ENCODE measurements at places on chromosomes 4 and X. TPM values are rescaled to one million over a fixed set of nuclear protein-coding genes. Genes with fewer than 3 reads are reported as not detected.

RTL3 gene
- 0.10 TPM for total RNA-seq

RXFP1 gene
- 0.77 TPM for total RNA-seq

KLF8 gene
- total RNA-seq: 9.7 TPM

IL13RA2 gene
- 0.72 TPM for total RNA-seq

CD38 gene
- 3.1 TPM for total RNA-seq

CCDC160 gene
- 4.2 TPM for total RNA-seq

DNASE1L1 gene
- 24.6 TPM for total RNA-seq

ZCCHC12 gene
- 59.2 TPM for total RNA-seq

HAND2 gene
- not detected for total RNA-seq

FGF5 gene
- total RNA-seq: 1.5 TPM

PAGE4 gene
- 0.55 TPM for total RNA-seq

ZNF141 gene
- 44.9 TPM for total RNA-seq

GPR143 gene
- 3.7 TPM for total RNA-seq

TCEAL5 gene
- 7.9 TPM for total RNA-seq

CLTRN gene
- total RNA-seq: 0.59 TPM

ANXA3 gene
- total RNA-seq: 70.0 TPM

SMARCA1 gene
- total RNA-seq: 115 TPM

SPATA4 gene
- 1.1 TPM for total RNA-seq

CYLC1 gene
- total RNA-seq: 0.10 TPM

PPID gene
- 32.1 TPM for total RNA-seq

PRSS12 gene
- 15.9 TPM for total RNA-seq

GAK gene
- total RNA-seq: 59.2 TPM

HPGD gene
- 14.8 TPM for total RNA-seq

Data from spinal cord (tissue), 10 donors.